ENCODE measurements at places on chromosomes 1 and 21.

DNA sequence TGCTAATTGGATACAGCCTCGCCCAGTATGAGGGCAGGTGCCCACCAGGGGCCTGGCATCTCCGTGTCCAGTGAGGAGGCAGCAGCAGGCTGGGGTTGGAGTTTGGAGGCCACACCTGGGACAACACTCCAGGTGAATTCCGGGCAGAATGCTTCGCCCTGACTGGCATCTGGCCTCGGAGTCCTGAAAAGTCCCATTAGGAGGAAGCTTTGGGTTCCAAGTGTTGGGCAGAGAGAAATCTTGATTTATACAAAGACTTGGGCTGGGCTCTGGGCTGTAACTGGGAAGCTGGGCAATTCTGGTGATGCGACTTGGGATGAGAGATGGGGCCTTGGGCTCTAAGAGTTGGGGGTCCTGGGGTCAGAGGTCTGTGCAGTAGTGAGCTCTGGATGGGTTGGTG is 48.1 kb upstream of the CSF3R start:
- no peak for DNase-seq

GRCh38 chr1:34101151-34101550 is 63.9 kb downstream of the CSMD2 start:
- no peak for DNase-seq

DNA sequence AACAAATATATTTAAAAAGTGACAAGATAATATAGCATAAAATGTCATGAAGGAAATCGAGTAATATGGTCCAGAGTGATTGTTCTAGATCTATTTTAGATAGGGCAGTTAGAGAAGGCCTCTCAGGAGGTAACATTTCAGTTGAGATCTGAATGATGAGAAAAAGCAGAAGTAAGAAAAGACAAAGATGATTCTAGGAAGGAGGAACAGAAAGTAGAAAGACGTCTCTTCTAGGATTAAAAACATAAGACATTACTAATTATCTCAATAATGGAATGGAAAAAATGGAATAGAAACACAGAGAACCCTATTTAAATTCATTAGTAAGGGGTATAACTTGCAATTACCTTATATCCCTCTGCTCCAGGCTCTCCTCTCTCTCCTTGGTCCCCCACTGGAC is 130.0 kb upstream of the ZNHIT6 start:
- no peak for DNase-seq

DNA sequence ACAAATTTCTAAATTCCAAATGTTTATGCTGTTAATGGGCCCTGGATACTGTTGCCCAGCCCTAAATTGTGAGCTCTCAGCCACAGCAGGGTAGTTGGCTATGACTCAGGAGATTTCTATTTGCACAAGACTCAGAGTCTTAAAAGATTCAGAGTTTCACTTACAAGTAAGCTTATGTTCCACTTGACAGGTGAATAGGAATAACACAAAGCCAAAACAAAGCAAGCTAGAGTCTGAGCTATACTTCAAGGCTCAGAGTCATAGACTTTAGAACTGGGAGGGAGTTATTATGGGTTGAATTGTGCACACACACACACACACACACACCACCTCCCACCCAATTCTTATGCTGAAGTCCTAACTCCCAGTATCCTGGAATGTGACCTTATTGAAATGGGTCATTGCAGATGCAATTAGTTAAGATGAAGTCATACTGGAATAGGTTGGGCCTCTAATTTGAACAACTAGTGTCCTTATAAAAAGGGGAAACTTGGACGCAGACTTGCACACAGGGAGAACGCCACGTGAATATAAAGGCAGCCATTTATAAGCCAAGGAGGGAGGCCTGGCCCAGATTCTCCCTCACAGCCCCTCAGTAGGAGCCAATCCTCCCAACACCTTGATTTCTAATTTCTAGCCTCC is 30.2 kb downstream of the PRDX6 start:
- DNase-seq = peak; percentile 16

Data from nephron progenitor cell (in vitro differentiated cells).